ENCODE measurements at places on chromosomes 16 and 17.

DNA sequence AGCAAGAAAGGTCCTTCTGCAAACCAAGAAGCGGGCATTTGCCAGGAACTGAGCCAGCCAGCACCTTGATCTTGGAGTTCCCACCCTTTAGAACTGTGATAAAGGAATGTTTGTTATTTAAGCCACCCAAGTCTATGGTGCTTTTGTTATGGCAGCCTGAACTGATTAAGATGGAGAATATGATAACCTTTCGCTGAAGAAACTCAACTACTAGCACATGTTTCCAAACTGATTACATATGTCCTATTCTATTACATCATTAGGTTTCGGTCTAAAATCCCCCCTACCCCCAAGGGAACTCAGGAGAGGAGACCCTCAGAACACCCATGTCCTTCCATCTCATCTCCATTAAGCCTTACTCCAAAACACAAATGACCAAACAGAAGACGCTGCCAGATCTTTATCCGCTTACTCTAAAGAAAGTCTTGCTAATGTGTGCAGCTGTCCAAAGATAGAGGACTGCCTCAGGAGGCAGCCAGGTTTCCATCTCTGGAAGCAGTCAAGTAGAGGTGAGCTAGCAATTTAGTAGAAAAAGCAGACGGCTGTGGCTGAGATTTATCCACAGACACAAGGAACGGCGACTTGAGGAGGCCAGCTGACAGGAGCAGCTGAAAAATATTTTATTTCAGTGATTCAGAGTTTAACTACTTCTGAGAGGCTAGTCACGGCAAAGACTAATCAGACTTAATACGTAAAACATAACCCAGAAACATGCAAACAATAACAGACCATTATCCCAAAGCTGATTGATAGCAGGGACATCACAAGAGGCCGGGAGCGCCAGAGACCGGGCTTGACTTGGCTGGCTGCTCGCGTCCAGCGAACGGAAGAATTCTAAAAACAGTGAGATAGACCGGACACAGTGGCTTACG is 611.4 kb upstream of the CDH5 start:
- DNase-seq: no peak

DNA sequence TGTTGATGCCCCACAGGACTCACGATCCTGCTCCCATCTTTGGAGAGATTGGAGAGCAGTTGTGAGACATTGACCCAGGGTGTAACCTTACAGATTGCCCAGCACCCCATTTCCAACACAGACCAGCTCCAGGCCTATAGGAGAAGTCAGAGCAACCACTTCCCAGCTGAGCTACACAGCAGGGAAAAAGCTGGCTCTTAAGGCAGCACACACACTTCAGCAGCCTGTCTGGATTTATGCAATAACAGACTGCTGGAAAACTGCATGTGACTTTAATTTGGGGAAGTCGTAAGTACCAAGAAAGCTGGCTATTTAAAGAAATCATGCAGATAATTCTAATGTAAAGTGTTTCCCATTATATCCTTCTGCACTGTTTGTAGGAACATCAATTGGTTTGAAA is 30.8 kb downstream of the NOG start:
- no peak for DNase-seq

- DNase-seq: peak; percentile 25
These were observed 38.8 kb downstream of the C16orf95 start for GRCh38 chr16:87278191-87279093.

DNA sequence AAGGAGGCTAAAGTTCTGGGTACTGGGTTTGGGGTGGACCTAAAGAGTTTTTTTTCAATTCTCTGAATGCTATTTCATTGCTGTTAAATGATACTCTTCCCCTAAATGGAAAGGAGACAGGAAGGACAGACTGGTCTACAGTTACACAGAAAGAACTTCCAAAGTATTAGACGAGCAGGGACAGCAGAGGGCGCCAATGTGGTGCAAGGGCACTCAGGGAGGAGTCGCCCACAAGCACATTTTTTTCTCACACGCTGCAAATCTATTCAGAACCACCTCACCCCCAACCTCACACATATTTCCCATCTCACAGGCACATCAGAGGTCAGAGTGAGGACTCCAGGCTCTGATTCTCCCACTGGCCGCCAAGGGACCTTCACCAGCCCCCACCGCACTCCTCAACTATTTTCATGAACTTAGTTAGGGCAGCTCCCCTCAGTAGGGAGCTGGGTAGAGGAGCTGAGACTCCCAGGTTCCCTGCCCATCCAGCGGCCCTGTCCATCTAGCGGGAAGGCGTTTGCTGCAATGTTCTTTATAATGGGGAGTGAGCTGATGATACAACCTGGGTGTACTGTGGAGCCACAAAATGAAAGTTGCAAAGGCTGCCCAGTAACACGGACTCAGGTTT is 6.8 kb upstream of the CA4 start:
- peak; percentile 84 for DNase-seq

DNA sequence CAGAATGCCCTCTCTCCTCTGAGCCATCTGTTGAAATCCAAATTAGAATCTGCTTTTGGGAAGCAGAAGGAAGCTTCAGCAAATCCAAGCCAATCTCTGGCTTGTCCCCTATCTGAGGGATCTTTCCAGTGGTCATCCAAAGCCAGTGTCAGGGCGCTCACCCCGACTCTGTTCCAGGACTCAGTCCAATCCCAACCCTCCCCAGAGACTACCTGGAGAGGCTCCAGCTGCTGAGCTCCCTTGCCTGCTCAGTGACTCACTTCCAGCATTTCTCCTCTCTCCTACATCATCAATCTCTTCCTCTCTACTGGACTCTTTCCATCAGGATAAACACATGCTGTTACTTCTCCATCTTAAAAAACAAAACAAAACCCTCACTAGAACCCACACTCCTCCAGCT is 2.4 kb downstream of the MATCAP1 start:
- no peak for DNase-seq

GRCh38 chr16:280991-281659 is 734 bp downstream of the ARHGDIG start:
- no peak for DNase-seq

- DNase-seq: no peak
These were observed 38.7 kb upstream of the ZNF750 start for GRCh38 chr17:82878527-82878926.

- DNase-seq: no peak
These were observed 9.9 kb upstream of the CES3 start for GRCh38 chr16:66950971-66951790.

DNA sequence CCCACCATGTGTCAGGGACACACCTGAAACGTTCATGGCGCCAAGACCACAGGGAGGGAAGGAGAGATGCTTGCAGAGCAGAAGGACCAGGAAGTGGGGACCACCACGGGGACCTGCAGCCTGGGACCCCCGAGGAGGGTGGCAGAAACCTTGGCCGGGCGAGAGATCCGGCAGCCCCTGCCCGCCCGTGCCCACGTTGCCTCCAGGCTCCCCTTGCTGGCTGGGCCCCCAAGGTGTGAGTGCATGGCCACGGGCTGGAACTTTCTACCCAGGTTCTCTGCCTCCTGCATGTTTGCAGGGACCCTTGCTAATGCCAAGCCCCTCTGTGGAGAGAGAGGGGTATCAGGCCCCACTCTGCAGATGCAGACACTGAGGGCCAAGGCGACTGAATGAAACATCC is 50.4 kb downstream of the USP22 start:
- DNase-seq: no peak

DNA sequence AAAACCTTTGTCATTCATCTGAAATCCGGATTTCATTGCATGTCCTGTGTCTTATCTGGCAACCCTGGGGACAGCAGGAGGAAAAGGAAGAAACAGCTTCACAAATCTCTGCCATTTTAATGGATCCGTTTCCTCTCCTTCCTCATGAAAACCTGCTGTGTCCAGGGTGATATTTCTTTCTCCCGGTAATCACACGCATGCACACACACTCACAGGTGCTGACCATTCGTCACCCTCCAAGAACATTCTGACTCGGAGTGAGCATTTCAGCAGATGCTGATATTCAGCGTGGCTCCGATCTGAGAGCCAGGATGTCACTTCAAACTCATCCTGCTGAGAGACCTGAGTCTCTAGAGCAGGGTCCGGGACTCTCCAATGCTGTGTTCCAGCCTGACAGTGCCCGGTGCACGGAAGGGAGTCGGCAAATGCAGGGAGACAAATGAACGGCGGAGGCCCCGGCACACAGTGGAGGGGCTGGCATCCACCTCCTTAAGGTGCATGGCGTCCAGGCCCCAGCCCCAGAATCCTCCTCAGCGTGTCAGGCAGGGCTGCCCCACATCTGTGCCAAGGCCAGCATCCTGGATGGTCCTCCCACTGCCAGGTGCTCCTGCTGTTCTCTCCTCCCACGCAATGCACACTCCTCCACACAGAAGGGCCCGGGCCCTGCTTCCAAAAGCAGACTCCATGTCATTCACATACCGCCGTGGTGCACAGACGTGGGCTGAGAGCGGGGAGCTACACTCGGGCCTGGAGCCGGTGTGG is 70.7 kb downstream of the RBFOX3 start:
- DNase-seq: no peak

GRCh38 chr17:13359774-13360173 is 242.0 kb downstream of the HS3ST3A1 start:
- no peak for DNase-seq

- DNase-seq: no peak
These were observed 2.7 kb upstream of the ZNF594 start for GRCh38 chr17:5194346-5194745.

DNA sequence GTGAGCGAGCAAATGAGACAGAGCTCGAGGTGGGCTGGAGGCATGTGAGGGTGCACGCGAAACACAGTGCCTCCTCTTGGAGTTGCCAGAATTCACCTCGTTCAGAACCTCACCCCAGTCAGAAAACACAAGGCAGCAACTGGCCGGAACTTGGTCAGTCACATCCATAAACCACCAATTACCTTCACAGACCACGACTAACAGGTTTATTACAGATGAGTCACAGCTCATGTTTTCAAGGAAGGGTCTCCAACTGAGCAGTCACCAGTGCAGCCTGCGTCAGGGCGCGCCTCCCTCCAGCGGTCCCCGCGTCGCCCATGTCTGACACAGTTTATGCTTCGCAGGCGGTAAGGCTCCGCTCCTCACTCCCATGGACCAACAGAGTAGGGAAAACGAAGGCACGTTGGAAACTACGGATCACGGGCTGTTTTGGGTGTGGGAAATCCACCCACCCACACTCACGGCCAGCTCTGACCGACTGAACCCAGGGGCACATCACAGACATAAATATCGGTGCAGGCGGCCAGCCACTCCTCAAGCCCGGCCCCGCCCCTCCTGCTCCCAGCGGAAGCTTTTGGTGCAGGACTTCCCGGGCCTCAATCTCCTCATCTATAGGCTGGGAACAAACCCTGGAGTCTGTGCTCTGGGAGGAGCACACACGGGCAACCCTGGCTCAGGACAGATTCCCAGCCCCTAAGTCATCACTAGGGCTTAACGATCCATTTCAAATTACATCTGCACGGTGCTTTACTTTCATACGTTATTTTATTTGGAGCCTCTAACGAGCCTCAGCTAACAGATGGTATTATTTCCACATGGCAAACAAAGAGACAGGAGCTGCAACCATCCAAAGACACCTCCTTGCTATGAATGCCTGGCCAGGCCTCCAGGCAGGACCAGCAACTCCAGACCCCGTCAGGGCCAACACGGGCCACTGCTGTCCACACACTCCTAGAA is 126.3 kb downstream of the ZNF778 start:
- no peak for DNase-seq

GRCh38 chr17:9837551-9838471 is 12.1 kb downstream of the GLP2R start:
- no peak for DNase-seq

- peak; percentile 12 for DNase-seq
These were observed 24.2 kb downstream of the KLHL36 start for GRCh38 chr16:84672276-84673202.

DNA sequence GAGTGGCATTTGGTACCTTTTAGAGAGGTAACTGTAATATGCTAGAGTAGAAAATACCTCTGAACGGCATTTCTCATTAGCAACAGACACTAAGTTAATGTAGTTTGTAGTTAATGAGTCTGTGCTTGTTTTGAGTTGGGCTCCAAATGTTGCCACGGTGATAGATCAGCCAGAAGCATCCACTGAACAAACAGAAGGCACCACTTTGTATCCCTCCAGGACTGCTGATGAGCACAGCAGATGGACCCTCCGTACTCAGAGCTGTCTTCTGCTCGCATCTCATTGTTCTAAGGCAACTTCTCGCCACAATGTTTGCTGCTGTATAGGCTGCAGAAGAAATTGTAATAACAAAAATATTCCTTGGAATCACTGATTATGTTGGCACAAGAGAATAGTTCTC is 56.1 kb downstream of the TNRC6C start:
- no peak for DNase-seq

GRCh38 chr17:59751955-59752413 is 44.5 kb downstream of the VMP1 start:
- no peak for DNase-seq

GRCh38 chr17:70242781-70243437 is 73.6 kb downstream of the KCNJ2 start:
- DNase-seq: no peak

- no peak for DNase-seq
These were observed 3.6 kb upstream of the SLFN11 start for GRCh38 chr17:35377068-35377467.

DNA sequence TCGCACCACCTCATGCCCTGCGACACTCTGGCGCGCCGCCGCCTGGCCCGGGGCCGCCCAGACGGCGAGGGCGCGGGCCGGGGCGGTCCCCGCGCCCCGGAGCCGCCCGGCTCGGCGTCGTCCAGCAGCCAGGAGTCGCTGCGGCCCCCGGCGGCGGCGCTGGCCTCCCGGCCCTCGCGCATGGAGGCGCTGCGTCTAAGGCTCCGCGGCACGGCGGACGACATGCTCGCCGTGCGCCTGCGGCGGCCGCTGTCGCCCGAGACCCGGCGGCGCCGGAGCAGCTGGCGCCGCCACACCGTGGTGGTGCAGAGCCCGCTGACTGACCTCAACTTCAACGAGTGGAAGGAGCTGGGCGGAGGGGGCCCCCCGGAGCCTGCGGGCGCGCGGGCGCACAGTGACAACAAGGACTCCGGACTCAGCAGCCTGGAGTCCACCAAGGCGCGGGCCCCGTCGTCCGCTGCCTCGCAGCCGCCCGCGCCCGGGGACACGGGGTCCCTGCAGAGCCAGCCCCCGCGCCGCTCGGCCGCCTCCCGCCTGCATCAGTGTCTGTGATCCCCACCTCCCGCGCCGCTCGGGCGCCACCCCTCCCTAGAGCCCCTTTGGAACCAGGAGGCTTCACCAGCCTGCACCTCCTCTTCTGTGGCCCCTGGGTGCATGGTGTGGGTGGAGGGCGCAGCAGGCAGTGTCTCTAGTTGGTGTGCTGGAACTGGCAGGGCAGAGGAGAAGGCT is 82.3 kb downstream of the ARHGAP23 start:
- DNase-seq: no peak

DNA sequence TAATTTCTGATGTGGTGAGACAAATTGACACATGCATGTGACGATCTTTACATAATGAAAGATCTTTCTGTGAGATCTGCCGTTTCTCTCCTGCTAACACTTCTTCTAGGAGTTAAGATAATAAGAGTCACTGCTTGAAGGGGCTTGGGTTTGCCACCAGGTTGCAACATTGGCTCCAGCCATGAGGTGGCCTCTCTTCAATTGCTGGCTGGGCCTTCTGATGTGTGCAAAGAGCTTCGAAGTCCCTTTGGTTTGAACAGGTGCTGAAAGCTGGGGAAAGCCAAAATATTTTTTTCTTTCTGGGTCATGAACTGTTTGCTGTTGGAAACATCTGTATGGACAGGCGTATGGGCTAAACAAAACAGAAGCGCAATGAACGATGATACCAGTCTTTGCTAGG is 204.1 kb upstream of the SALL1 start:
- DNase-seq: no peak

- DNase-seq: no peak
These were observed 11.8 kb upstream of the IL21R start for GRCh38 chr16:27390151-27390550.

GRCh38 chr16:47475786-47476185 is 14.7 kb downstream of the PHKB start:
- no peak for DNase-seq

Measured in SHP77 treated with DMSO at 0.1 percent for 48 hours (cell line).